Omental fat pad (tissue), 4 donors: ENCODE measurements at places on chromosomes 16 and 17. TPM values are rescaled to one million over a fixed set of nuclear protein-coding genes. Genes with fewer than 3 reads are reported as not detected.

DNA sequence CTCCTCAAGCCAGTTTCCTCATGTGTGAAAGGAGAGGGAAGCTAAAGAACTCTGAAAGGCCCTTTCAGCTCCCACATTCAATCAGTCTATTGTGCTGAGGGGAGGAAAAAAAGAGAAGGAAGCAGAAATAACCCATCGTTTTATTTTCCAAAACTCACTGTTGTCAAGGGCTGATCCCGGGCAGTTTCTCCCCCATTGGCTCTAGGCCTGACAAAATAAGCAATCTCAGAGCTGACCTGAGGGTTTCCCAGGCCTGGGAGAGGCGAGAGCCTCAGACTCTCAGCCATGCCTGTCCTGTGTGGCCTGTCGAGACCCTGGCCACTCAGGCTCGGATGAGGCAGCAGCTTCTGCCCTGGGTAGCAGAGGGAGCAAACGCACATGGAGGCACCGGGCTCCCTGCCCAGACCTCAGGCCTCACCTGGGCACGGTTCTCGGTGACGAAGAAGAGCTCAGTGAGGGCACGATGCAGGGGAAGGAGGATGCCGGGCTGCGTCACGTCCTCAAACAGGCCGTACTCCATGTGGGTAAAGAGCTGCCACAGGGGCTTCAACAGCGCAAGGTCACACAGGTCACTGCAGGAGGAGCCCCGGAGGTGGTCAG is 45.0 kb upstream of the ATP2A3 start:
- DNase-seq = no peak

DNA sequence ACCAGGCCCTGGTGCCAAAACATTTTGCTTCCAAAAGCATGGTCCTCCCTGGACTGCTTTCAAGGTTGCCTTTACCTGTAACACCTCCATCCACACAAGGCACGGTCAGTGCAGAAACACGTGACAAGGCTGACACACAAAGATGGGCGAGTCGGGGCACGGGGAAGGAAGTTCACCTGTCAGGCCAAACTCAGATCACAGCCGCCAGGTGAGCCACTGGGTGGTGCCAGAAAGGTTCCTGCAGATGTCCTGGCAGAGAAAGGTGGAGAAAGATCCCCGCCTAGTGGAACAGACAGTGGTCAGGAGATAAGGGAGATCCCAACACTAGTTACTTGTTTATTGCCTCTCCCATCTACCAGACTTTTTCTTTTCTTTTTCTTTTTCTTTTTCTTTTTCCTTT is 155.3 kb downstream of the AIPL1 start:
- DNase-seq = no peak

GRCh38 chr17:2362881-2363280 is 25.6 kb downstream of the SGSM2 start:
- DNase-seq = no peak

- DNase-seq = no peak
These were observed 89.9 kb upstream of the C16orf82 start for GRCh38 chr16:26976873-26977272.

DNA sequence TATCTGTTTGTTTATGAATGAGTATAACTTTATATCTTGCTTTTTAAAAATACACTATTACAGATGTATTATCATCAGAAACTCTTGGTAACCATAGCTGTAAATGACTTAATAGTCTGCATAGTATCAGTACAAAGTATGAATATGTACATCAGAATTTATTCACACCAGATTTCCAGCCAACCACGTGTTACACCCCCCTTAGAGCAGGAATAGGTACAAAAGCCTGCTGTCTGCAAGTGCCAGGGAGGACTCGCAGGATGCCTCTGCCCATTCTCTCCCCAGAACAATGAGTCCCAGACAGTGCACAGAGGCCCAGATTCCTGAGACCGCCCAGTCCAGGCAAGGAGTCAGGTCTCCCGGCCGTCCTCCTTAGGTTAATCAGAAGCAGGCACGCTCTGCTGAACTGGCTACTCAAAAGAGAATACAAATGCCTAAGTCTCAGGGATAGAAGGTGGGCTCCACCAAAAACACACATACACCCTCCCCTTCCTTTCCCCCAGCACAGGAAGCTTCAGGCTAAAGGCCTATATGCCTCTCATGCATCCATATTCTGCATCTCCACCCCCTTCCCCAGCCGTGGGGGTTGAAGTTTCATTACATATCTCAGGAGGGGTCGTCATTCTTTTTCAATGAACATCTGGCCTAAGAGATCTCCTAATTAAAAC is 159.1 kb upstream of the CDH11 start:
- DNase-seq = no peak

DNA sequence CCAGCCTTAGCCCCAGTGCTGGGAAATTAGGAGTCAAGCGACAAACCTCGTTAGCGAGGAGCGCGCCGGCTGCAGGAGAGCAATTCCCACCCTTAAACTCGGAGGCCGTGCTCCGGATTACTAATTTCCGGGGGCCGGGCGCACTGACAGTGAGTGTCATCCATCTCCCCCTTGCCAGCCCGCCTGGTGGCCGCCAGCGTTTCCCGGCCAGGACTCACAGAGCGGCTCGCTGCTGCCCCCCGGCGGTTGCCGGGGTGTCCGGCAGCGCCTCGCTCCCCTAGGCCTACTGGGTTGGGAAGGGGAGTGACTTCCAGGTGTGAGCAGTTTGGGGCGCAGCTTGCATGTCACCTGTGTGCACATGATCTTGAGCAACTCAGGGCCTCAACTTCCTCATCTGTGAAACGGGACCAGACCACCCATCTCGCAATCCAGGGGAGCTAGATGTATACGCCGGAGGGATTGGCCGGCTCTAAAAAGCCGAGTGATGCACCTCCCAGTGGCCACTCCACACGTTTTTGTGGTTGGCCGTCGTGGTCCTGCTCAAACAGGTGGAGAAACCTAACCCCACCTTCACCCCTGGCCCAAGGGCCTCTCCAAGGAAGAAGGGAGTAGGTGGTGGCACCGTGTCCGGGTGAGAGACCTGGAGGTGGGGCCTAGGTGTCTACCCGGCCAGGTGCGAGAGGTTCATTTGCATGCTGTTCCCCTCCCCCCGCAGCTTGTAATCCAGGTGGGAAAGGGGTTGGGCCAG is 2.5 kb upstream of the GSE1 start:
- peak; percentile 70 for DNase-seq

DNA sequence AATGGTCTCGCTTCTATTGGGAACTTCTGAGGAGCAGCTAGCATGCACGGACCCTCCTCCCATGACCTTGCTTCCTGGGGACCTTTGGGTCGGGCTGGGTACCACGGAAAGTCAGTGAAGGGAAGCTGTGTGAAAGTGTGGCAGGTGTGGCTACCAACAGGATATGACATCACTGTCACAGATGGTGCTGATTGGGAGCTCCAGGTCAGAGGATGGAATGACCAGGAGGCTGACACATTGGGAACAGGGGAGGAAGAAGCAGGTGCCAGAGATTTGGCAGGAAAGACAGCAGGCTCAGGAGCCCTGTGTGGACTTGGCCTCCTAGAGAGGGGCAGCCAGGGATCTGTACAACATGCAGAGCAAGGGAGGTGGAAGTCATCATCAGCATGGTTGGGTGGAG is 34.0 kb downstream of the CPNE2 start:
- DNase-seq = no peak

Gene RNF222
- not detected for total RNA-seq

DNA sequence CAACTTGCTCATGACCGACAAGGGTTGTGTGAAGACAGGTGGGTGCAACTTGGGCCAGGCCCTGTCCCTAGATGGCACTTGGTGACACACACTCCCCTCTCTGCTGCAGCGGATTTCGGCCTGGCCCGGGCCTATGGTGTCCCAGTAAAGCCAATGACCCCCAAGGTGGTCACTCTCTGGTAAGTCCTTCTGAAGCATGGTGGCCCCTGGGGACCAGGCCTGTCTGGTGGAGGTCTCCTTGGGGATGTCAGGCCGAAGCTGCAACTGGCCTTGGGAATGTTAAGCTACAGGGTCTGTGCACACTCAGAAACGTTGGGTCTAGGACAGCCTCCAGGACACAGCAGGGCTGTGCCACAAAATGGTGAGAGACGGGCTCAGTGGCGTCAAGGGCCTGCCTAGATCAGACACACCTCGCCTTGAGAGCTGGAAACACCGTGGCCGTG is 6.8 kb downstream of the CDK10 start:
- no peak for DNase-seq

- no peak for DNase-seq
These were observed 740 bp upstream of the POLR3E start for GRCh38 chr16:22296225-22297113.

DNA sequence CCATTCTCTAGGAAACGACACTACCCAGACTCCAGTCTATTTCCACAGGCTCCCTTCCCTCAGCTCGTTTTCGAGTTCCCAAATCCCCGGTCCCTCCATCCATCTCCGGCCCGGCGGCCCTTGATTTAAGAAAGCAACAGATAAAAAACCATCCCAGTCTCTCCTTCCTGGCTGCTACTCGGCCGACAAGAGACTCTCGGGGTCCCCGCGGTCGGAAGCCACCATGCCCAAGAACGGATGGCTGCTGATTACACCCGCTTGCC is 182 bp downstream of the RPL26 start:
- DNase-seq = no peak

Gene CAMTA2
- 21.0 TPM for total RNA-seq

Gene FBXW10
- 0.19 TPM for total RNA-seq

DNA sequence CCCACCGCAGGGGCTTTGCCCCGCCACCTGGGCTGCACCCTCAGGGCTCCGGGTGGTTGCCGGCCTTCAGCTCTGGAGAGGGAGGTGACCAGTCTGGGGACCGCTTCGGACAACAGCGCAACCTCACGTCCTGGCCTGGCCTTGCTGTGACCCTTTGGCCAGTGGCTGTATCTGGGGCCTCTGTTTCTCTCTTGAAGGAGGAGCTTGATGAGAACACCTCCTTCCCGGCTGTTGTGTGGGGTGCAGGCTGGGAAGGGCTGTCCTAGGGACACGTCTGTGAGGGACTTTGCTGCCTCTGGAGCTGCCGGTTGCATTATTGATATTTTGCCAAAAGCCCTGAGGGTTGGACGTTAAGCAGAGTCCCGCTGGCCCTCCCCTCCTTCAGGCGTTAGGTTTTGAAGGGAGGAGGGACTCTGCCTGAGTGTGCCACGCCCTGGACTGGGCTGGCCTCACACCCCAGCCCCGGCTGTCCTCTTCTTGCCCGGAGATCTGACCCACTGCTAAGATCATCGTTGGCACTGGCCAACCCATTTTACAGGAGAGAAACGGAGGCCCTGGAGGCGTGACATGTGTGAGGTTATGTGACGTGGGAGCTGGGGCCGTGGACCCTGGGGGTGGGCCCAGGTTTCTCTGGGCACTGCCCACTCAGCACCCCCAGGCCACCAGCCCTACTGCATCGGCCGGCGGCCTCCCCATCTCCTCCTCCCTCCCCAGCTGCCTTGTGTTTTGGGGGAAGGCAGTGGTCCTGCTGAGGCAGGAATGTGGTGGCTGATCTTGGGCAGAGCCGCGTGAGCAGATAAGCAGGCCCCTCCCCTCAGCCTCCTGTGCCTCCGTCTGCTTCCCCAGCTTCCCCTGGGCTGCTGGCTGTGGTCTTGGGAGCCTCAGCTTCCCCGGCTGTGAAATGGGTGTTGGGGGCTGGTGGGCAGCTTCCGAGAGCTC is 8.5 kb downstream of the ZFPM1 start:
- DNase-seq = no peak

DNA sequence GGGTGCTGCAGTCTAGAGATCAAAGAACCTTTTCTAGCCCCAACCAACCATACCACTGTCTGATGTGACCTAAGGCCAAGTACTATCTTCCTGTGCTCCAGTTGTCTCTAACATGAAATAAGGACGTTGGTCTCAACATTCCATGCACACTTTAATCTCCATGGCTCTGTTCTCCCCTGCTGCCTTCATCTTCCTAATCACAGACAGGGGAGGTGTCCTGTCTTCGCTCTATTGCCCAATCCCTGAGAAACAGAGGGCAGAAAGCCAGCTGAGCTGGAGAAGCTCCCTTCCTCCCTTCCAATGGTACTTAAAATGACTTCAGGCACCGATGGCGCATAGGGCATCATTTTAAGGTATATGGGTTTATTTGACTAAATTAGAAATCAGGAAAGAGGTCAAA is 148.9 kb upstream of the GNAO1 start:
- DNase-seq = no peak

- DNase-seq = no peak
These were observed 34.4 kb downstream of the NETO2 start for GRCh38 chr16:47109361-47109760.
